ENCODE measurements at places on chromosomes 5 and 9.

DNA sequence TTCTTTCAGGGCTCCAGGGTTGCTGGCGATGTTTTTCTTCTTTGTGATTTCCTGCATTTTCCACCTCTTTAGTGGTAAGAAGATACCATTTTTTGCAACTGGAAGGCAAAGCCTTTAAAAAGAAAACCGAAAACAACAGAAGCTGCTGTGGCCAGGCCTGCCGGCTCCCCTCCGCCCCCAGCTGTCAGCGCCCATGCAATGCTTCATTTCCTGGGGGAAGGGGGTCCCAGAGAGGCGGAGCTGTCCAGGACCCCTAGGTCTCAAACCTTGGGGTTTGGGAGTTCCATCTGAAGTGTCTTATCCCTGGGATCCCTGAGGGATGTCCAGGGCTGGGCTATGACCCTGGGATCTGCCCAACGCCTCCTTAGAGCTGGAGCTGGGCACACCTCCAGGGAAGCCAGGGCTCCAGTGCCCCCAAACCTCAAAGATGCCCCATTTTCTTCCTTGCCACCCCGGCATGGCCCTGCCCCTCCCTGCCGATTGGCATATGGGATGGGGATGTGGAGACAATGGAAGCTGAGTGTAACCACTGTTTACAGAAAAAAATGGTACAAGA lies 257.2 kb upstream of the MVB12B start:
- ATAC-seq, result no peak

GRCh38 chr5:44536650-44537260 lies 147.5 kb upstream of the FGF10 start:
- no peak for ATAC-seq

DNA sequence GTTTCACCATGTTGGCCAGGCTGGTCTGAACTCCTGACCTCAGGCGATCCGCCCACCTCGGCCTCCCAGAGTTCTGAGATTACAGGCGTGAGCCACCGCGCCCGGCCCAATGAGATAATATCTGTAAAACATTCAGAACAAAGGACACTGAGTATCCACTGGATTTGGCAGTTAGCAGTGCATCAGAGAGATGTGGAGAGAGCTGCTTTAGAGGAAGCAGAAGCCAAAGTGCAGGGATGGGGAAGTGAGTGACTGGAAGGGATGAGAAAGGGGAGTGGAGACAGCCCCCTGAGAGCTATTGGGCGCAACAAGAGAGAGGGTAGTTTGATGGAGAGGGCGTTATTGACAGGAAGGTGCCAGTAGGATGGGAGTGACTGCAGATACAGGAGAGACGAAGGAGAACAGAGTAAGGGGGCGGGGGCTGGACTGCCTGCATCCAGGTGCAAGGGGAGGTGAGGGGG lies 157.5 kb upstream of the SHB start:
- peak; percentile 28 for ATAC-seq

DNA sequence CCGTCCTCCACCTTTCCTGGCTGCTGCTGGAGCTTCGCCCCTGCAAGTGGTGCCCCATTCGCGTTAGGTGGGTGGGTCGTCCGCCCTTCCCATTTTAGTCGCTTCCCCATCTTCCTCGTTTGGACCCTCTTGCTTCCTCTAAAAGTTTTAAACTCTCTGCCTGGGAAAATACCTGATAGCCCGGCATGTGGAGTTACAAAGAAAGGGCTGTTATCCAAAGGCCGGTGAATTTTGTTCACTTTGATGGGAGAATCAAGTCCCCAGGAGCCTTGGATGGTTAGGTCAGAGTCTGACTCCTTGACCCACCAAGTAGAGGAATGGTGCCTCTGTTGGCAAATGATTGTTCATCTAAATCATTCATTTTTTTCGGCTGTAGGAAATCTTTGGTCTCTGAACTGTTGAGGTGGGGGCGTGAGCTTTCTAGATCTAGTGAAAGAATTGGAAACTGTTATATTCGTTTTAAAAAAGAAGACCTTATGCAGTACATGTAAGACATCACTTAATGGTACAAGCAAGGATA lies 29.5 kb upstream of the APC start:
- ATAC-seq, result no peak
